Activated CD4-positive, alpha-beta T cell treated with anti-CD3 and anti-CD28 coated beads, Interleukin-2, amount 50 U/mL, for 4 hours (primary cell): ENCODE measurements at places on chromosomes 6 and 20.

- DNase-seq = no peak
These were observed 51.9 kb upstream of the SYNDIG1 start for GRCh38 chr20:24417485-24417884.

- DNase-seq = no peak
These were observed 652.1 kb upstream of the SLC35B3 start for GRCh38 chr6:9087470-9087869.

- no peak for DNase-seq
These were observed 251.5 kb downstream of the HIVEP2 start for GRCh38 chr6:142693441-142693840.

GRCh38 chr20:59912609-59913008 lies 20.8 kb downstream of the SYCP2 start:
- no peak for DNase-seq

GRCh38 chr20:56411759-56412472 lies at the start of gene CASS4:
Gene CASS4, plus strand, starts transcription at chr20:56412260. Its CDS starts 199 bp downstream, at chr20:56412459.
- no peak for DNase-seq

DNA sequence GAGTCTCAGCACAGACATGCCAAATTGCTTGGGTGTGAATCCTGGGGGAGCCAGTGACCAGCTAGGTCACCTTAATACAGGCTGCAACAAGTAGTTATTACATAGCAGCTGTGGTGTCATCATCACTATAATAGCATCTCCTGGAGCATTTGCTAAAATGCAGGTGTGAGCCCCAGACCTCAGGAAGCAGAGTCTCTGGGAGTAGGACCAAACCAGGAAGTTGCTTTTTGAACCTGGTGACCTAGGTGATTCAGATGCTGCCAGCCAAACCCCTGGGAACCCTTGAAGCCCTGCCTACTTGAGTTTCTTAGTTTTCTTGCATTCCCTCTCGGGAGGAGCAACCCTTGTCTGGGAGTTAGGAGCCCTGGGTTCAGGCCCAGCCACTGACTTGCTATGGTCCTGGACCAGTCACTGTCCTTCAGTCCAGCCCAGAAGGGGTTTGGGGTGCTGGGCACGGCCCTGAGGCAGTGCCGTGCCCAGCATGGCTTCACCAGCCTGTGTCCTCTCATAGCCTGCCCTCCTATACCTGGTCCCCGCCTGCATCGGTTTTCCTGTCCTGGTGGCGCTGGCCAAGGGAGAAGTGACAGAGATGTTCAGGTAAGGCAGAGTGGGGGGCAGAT lies 39.3 kb upstream of the ID1 start:
- no peak for DNase-seq

DNA sequence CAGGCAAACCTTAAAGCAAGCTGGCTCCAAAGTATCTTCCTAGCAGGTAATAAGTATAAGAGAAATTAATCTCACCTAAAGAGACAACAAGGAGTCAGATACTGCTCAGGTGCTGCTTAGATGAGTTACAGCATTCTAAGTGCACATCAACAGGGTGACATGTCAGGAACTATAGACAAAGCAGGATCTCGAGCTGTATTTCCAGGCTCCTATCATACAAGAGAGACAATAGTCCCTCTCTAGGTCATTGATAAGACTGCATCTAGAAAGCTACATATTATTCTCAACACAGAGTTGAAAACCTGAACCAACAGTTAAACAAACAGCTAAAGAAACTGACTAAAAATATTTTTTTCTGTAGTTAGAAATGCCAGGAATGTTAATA lies 3.9 kb downstream of the PTPRK start:
- DNase-seq = no peak

DNA sequence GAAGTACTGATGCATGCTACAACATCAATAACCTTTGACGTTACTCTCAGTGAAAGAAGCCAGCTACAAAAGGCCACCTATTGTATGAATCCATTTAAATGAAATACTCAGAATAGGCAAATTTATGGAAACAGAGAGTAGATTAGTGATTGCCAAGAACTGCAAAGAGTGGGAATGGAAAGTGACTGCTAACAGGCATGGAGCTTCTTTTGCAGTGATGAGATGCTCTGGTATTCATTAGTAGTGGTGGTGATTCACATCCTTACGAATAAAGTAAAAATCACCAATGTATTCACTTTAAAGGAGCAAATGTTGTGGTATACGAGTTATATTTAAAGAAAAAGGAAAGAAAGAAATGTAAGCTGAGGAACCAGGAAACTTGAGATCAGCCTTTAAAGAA lies 126.8 kb upstream of the SAMD5 start:
- no peak for DNase-seq

DNA sequence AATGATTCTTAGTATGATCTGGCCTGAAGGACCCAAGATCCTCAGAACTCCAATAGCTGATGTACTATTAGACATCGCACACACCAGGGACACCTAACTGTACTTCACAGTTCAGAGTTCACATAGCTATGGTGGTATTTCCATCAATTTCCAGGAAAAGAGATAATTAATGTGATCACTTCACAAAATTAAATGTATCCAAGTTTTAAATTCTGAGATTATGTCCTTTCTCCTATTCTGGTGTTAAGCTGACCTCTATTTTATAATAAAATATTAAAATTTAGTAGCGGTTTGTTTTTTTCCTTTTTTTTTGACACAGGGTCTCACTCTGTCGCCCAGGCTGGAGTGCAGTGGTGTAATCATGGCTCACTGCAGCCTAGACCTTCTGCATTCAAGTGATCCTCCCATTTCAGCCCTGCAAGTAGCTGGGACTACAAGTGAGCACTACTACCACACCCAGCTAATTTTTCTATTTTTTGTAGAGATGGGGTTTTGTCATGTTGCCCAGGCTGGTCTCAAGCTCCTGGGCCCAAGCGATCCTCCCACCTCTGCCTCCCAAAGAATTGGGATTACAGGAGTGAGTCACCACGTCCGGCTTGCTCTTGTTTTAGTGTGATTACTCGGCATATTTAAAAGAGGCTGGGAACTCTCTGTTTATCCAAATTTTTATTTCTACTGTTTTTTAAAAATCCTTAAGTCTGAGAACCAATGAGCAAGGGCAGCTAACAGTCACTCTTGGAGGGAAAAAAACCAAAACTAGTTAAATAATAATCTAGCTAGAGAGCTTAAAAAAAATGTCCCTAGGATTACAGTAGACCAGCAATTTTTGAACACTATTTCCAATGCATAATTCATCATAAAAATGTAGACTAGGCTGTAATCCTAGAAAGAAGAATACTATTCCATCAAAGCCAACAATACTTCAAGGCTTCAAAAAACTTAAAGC lies 16.0 kb downstream of the KIF13A start:
- DNase-seq = no peak

- no peak for DNase-seq
These were observed 5.2 kb upstream of the XKR7 start for GRCh38 chr20:31962761-31963160.

GRCh38 chr20:4883051-4883450 lies 118.3 kb downstream of the SLC23A2 start:
- DNase-seq = no peak

DNA sequence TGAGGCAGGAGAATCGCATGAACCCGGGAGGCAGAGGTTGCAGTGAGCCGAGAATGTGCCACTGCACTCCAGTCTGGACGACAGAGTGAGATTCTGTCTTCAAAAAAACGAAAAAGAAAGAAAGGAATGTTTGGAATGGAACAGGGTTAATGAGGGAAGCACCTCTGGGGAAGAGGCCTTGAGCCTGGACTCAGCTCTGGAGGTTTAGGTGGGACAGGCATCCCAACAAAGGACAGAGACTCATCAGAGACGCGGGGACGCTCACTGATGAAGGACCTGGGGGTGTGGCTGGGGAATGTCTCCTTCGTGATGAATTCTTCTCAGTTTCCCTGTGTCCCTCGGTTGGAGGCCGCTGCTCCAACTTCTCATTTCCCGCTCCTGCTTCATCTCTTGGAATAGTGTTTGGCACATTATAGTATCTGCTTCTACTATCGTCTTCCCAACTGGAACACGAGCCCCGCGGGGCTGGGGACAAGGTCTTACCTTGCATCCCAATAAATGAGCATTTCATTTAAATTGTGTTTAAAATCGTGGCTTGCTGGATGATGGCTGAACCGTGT lies 27.6 kb downstream of the KIF25 start:
- DNase-seq = no peak

DNA sequence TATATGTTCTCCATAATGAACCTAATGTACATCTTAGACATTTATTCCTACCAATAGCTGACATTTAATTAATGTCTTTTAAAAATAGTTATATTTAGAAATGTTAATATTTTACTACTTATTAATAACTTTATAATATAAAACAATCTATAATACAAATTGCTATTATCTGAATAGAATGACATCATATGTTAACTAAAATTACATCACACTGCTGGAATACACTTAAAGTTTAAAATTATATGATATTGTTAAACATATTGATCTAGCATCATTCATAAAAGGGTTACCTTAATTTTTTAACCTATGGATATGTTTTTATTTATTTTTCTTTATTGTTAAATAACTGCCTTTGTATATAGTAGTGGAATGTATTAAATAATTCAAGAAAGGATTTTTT lies 660.2 kb upstream of the ADGRB3 start:
- DNase-seq = no peak

DNA sequence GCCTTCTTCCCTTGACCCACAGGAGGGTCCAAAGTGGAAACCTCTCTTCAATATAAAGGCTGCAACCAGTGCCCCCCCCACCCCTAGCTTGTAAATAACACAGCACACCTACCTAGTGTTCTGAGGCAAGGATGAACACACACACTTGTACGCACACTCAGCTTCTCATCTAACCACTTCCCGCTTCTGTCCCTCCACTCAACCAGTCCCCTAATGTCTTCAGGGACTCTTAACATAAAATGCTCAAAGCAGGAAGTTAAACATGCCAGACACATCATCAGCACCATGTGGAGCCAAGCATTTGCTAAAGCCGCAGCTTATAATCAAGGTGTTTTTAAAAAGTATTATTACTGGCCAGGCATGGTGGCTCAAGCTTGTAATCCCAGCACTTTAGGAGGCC lies 35.3 kb downstream of the FOXQ1 start:
- DNase-seq = no peak

GRCh38 chr6:16635810-16636602 lies 125.3 kb downstream of the ATXN1 start:
- DNase-seq = no peak

DNA sequence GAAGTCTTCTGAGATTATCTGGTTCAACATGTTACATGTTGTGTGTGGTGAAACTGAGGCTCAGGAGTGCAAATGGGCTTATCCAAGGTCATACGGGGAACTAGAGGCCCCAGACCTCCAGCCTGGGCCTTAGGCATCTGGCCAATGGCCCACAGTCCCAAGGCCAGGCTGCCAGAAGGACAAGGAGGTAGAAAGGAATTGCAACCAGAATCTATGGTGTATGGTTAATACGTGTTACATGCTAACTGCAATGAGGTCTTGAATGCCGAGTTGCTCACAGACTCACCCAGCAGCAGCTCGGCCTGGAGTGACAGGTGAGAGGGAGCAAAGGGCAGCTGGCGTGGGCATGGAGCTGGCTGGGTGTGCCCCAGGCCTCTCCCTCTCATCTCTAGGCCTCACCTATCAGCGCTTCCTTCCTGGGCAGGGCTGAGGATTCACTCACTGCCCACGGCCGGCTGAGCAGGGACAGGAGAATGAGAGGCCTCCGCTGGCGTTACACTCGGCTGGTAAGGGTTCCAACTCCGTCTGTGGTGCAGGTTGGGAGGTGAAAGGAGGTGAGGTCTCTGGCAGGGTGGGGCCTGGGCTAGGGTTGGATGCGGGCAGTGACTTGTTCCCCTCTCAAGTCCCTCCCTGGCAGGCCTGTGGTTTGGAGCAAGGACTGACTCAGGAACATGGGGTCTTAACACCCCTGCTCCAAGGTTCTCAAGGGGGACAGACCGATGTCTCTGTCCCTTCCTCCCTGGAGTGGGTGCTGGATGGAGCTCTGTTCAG lies at the start of gene TLDC2:
Gene TLDC2, plus strand, starts transcription at position 437 of the 771 bp plus-strand sequence. Its CDS starts 37 bp downstream, at position 474.
- DNase-seq = no peak

- no peak for DNase-seq
These were observed 19.0 kb upstream of the ASIP start for GRCh38 chr20:34222208-34222607.

GRCh38 chr20:25355011-25355595 lies 35.5 kb downstream of the ABHD12 start:
- DNase-seq = no peak

DNA sequence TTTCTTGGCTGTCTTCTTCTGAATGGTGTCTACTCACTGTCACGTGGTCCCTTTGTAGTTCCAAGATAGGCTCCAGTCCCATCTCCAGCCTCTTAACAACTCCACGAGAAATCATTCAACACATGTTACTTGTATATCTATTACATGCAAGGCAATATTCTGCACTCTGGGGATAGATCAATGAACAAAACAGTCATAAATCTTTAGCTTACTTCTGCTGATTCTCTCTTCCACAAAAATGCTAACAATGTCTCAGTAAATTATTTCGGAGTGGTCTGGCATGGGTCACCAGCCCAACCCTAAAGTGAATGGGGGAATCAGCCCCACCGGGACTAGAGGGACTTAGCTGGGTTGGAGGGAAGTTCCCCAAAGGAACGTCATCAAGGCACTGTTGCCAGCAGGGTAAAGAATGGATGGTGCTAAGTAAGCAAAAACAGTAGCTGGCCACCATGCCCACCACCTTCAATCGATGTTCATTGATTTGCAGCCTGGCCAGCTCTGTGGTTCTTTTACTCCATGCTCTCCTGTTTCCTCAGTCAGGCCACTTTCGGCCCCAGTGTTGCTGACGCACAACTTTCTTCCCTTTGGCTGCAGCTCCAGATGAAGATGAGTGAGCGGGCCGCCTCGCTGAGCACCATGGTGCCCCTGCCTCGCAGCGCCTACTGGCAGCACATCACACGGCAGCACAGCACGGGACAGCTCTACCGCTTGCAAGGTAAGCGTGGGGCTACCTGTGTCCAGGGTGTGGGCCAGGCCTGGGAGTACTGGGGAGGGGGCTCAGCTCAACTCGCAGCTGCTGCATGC lies 167.7 kb downstream of the DOK5 start:
- DNase-seq = no peak

DNA sequence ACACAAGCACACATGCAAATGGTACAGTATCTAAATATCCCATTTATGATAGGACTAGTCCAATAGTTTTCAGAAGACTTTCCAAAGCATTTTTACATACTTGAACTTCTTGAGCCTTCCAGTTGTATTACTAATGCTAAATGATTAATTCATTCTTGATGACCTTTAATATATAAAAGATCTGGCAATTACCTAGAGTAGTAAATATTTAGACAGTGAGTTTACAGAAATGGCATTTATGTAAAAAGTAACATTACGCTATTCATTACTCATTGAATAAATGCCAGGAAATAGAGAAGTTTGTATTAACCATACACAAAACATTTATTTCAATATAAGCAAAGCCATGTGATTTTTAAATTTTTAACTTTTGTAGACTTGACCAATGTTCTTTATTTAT lies 158.8 kb downstream of the DST start:
- no peak for DNase-seq

DNA sequence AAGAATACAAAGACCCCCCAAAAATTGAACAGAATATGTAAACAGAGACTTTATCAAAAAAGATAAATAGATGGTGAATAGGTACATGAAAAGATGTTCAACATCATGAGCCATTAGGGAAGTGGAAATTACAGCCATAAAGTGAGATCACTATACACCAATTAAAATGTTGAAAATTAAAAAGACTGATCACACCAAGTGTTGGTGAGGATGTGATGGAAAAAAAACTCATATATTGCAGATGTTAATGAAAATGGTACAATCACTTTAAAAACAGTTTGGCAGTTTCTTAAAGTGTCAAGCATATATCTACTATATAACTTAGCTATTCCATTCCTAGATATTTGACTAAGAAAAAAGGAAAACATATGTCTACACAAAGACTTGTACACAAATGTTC lies 280.5 kb downstream of the DHX35 start:
- DNase-seq = no peak
